ENCODE measurements at places on chromosomes 1 and 21.

GRCh38 chr1:192588546-192588945 lies 13.0 kb downstream of the RGS1 start:
- DNase-seq, result no peak

DNA sequence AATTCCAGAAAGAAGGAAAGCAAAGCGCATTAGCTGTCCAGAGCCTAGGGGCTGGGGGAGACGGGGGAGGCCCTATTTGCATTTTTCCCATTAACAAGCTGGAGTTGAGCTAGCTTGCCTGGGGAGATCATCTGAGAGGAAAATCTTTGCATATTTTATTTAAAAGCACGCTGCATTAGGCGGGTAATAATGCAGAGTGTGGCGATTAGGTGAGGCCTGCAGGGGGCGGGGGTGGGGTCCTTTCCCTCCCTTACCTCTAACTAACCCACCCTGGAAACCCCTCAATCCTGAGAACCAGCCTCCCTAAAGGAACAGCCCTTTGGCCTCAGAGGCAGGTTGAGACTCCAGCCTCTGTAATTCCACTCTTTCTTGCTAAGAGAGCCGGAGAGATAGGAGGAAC lies 16.2 kb downstream of the C1orf216 start:
- no peak for DNase-seq

DNA sequence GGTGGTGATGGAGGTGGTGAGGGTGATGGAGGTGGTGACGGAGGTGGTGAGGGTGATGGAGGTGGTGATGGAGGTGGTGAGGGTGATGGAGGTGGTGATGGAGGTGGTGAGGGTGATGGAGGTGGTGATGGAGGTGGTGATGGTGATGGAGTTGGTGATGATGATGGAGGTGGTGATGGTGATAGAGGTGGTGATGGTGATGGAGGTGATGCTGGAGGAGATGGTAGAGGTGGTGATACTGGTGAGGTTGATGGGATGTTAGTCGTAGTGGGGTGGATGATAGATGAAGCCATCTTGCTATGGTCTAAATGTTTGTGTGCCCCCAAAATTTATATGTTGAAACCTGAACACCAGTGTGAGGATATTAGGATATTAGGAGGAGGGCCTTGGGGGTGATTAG lies 25.3 kb upstream of the IFNLR1 start:
- DNase-seq, result no peak

- DNase-seq, result peak; percentile 95
These were observed at the start of gene DISP3 for GRCh38 chr1:11478571-11479374. Gene DISP3, plus strand, starts transcription at chr1:11479155. Its CDS starts 21,838 bp downstream, at chr1:11500993.

DNA sequence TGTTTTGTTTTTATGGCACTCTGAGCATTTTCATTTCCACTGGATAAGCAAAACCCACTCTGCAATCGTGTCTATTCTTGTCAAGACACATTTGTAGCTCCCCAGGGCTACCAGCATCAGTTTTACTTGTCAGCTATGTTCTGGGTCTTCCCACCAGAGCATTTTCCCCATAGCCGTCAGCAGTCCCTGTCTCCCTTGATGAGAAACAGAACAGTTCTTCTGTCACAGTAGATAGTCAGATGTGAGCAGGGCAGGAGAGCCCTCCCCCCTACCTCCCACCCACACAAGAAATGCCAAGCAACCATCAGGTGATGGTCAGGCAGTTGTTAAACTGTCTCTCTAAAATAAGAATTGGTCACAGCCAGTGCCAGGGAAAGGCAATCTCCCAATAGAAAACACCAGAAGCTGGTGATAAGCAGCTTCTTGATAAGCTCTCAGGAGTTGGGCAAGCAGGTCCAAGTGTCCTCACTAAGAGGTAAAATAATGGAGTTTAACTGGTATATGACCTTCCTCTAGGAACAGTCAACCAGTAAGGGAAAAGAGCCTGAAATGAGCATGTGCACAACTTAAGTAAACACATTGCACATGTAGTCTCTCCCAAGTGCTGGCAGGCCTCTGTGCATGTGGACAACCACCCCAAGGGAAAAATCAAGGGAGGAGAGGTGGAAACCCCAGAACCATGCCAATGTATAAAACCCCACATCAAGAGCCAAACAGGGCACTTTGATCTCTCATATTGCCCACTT lies 208.2 kb downstream of the S1PR1 start:
- no peak for DNase-seq

DNA sequence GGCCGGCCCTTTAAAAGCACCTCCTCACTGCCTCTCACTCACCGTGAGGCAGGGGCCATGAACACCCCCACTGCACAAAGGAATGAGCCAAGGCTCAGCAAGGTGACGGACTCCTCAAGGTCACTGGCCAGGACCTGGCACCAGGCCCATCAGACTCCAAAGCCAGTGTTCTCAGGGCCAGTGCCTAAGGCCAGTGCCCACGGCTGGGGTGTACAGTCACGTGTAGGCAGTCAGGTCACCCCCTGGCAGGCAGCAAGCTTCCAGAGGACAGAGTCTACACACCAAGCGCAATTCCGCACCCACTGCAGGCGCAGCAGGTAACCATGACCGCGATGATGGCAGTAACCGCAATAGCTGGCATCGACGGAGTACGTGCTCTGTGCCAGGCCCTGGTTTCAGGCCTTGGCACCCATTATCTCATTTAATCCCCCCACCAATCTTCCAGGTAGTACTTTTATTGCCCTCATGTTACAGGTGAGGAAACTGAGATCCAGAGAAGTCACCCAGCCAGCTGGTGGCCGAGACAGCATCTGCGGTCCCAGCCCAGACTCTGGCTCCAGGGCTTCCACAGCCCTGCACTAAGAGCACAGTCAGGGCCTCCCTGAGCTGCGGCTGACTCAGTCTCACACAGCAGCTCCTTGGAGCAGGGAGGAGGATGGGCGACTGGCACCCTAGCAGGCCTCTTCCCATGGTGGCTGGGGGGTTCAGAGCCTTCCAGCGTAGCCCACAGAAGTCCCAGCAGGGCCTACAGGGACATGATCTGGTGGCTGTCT lies 27.0 kb downstream of the RAP1GAP start:
- DNase-seq, result no peak

GRCh38 chr1:2441746-2442145 lies 29.4 kb upstream of the PEX10 start:
- DNase-seq, result no peak

- no peak for DNase-seq
These were observed at the start of gene FCRLA for GRCh38 chr1:161706482-161707347. Gene FCRLA, plus strand, starts transcription at chr1:161707229. Its CDS starts 36 bp downstream, at chr1:161707265.

DNA sequence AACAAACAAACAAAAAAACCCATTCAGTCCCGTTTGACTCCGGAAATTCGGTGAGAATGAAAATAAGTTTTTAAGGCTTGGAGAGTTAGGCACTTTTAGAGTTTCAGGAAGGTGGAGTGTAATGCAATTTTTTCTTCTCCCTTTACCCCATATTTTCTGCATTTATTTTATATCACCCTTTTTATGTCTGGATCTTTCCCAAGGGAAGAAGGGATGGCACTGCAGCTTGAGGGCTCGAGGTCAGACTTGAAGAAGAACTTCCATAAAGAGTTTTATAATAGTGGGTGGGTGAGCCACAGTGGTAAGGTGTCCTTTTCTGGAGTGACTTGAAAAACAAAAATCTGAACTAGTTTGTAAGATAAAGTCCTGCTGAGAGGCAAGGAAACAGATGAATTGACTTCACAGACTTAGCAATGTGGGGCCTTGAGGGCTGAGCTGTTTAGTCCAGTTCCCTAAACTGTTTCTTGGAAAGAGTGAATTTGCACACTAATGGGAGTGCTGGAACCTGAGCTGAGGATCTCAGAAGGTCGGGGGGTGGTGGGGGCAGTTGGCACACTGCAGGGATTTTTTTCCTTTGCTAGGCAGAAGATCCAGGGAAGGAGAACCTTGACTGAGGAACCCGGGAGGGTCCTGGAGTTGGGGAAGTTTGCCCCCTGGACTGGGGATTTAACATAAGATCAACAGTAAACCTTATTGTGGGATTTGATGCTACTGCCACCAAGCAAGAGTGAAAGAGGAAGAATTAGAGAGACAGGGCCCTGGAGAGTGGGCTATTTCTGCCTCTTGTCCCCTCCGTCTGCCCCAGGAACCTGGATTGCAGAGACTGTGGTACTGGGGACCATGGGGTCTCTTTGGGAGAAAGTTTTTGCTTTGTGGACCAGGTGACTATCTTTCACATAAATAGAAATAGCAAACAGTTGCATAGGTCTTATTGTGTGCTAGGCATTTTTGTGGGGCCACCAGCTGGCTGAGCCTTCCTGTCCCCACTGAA lies 1.8 kb upstream of the MEX3A start:
- DNase-seq, result no peak

GRCh38 chr1:198167436-198167934 lies 10.7 kb downstream of the NEK7 start:
- DNase-seq, result no peak

Data from NCI-H2171 (cell line).